ENCODE measurements at places on chromosomes 5 and 9. TPM values are rescaled to one million over a fixed set of nuclear protein-coding genes. Genes with fewer than 3 reads are reported as not detected.

DNA sequence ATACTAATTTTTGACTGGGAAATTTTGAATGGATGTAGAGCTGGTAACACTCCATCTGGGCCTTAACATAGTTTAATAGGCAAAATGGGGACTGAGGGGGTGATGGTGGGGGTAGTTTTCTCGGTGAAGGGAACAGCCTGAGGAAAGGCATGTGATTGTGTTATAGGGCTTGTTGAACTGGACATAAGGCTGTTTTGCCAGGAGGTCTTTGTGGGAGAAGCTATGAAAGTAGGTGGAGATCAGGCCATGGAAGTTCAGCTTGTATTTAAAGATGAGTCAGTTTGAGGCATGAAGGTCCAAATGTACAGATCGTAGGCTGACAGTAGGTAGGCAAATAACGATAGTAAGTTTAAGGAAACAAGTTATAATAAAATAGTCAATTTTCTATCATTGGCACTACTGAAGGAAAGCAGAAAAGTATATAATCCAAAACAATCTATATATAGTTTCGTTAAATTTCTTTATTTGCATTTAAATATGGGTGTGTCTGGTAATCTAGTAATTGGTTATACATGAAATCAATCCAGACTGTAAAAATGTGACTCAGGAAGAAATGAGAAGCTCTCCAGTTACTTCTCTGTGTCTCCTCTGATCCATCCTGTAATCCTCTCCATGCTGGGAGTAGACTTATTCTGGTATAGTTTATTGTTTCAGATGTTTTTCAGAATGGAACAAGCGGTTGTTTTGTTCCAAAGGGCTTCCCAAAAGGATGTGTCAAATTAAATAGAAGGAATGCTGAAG lies 2.8 kb downstream of the CSNK1G3 start:
- no peak for DNase-seq
- H3K4me1 ChIP-seq: peaks cover 8% of the 10 kb centered on the region
- no peaks in the 10 kb centered on the region for H3K36me3 ChIP-seq
- no peak overlapping the region for H3K27ac ChIP-seq
- no peak overlapping the region for H3K4me3 ChIP-seq
- H3K27me3 ChIP-seq: no peaks in the 10 kb centered on the region

GRCh38 chr5:63128018-63128417 lies 549.4 kb downstream of the LRRC70 start:
- no peaks in the 10 kb centered on the region for H3K4me1 ChIP-seq
- H3K4me3 ChIP-seq: no peak overlapping the region
- no peaks in the 10 kb centered on the region for H3K27me3 ChIP-seq

- H3K4me3 ChIP-seq: no peak overlapping the region
- no peak for DNase-seq
- no peak overlapping the region for H3K27ac ChIP-seq
- no peaks in the 10 kb centered on the region for H3K27me3 ChIP-seq
- no peaks in the 10 kb centered on the region for H3K36me3 ChIP-seq
Observed at GRCh38 chr5:132230871-132231270, 3.2 kb upstream of the P4HA2 start.

OR1J1 gene
- not detected for total RNA-seq

IFNA13 gene
- total RNA-seq: not detected

Data from ascending aorta (tissue), 2 donors.